ENCODE measurements at places on chromosomes 4 and X.

- peak; percentile 38 for DNase-seq
These were observed 201.0 kb upstream of the STK26 start for GRCh38 chrX:131821945-131822622.

GRCh38 chr4:102387552-102388150 is 42.4 kb upstream of the SLC39A8 start:
- no peak for DNase-seq

DNA sequence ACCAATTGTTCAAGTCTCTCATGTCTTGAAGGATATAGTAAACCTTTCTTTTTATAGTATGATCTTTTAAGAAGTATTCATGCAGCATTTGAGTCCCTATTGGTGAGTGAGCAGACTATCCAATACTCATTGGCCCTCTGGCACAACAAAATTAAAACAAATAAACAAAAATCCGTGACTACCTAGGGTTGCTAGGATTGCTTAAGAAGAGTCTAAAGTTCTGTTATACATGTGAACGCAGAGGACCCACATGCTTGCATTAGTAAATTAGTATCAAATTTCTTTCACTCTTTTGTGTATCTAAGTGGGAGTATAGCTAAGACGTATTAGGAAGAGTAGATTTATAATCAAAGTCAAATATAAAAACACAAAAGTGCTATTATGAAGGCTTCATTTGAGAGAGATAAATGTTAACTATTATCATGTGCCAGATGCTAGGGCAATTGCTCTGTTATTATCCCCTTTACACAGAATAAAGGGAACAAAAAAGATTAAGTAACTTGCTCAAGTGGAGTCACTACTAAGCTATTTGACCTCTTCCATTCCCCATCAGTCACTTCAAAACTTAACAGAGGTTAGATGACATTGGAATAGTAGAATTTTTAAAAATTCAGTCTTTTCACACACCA is 29.2 kb upstream of the LARP1B start:
- DNase-seq = no peak

DNA sequence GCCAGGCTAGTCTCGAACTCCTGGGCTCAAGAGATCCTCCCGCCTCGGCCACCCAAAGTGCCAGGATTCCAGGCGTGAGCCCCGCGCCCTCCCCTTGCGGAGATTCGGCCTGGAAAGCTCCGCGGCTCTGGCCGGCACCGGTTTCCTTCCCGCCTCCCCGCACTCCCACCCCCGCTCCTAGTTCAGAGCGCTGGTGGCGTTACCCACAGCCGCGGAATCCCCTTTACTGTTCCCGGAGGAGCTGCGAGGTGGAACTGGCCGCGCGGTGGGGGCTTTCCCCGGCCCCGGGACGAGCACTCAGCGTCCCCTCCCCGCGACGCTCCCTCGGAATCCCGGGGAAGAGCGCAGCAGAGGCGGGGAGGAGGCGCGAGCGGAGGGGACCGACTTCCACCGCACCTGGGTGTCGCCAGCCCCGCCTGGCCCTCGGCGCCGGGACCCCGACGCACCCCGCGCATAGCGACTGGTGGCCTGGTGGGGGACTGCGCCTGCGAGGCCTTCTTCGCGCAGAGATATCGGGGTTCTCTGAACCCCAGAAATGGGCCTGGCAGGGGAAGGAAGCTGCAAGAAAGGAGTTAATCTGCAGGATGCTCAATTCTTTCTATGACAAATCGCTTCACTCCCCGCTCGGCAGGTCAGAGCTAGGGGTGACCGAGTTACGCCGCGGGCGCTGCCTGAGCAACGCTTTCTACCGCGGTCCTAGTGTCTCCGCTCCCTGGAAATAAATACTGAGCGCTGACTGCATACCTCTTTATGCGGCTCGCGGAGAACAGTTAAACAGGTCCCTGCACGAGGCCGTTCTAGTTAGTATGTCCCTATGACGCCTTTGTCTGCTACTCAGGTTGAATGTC is 14.6 kb upstream of the SLC25A4 start:
- peak; percentile 37 for DNase-seq

GRCh38 chrX:7889680-7890079 is 37.5 kb downstream of the PNPLA4 start:
- no peak for DNase-seq

DNA sequence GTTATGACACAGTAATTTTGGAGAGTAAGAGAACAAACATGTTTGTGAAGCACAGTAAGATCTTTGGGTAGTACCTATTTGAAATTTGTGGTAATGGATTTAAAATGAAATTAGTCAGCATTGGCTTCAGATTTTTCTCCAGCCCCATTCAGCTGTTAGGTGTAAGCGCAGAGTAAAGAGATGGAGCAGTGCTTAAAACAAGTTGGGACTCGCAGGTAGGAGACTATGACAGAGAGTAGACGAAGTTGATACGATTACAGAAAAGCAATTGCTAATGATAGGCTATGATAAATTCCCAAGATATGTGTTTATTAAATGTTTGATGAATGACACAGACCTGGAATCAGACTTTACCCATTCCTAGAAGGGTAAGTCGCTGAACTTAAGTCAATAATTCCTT is 72.6 kb downstream of the CHIC2 start:
- DNase-seq = no peak

GRCh38 chr4:2096073-2096609 is 37.0 kb downstream of the NAT8L start:
- DNase-seq = no peak

- DNase-seq = no peak
These were observed 1890.7 kb upstream of the PCDH10 start for GRCh38 chr4:131258361-131258760.

DNA sequence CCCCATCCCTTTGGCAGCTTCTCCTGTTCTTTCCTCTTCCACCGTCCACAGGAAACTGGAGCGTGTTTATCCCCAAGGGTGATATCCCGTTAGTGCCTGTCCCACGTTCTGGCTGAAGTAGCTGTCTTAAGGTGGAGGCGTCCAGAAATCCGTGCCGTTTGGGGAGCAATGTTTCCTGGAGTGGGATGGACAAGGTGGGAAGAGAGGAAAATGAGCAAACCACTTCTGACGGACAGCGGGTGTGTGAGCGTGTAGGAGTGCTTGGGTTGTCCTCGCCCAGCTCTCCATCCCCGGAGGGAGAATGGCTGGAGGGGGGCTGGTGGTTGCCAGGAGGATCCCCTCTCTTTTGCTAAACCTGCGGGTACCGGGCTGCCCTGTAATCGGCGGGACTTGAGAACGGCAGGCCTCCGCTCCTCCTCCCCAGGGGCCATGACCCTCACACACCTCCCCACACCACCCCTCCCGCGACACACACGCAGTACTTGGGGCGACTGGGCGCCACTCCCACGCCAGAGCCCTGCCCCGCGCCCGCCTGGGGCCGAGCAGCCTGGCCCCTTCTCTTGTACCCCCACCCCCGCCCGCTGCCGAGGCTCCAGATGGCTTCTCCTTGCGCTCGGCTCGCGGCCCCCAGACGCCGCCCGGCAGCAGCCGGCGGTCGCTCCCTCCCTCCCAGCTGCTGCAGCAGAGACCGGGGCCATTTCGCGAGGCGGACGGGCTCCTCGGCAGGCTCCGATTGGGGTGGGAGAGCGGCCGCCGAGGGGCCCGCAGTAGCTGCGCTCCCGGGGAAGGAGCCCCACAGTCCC is 13.9 kb upstream of the PRDM8 start:
- DNase-seq = peak; percentile 49

- no peak for DNase-seq
These were observed 211.8 kb upstream of the CPEB2 start for GRCh38 chr4:14790494-14790893.

DNA sequence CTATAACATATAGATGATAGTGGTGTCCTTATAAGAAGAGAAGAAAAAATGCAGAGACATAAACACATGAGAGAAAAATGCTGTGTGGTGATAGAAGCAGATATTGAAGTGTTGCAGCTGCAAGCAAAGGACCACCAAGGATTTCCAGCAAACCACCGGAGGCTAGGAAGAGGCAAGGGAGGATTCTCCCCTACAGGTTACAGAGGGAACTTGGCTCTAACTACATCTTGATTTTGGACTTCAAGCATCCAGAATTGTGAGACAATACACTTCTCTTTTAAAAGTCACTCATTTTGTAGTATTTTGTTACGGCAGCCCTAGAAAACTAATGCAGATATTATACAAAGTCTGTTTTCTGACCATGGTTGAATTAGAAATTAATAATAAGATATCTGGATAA is 30.4 kb upstream of the CHRDL1 start:
- no peak for DNase-seq

DNA sequence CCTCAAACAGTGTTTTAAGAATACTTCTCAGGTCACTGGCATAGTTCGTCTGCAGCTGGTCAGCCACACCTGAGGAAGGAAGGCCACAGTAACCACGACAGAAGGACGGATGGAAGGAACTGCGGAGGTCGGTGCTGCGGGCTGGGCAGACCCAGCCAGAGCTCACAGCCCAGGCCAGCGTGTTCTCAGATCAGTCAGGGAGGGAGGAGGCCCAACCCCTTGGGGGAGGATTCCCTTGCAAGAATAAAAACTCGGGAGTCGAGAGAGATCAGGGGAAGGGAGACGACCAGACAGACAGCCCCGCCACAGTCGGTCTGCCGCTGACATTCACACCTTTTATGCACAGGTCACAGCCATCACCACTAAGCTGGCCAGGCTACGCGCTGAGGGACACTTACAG is 11.3 kb upstream of the MXD4 start:
- no peak for DNase-seq

GRCh38 chrX:11381464-11381863 is 88.3 kb downstream of the AMELX start:
- peak; percentile 2 for DNase-seq

- DNase-seq = no peak
These were observed 600.7 kb downstream of the CCSER1 start for GRCh38 chr4:90727938-90728337.

DNA sequence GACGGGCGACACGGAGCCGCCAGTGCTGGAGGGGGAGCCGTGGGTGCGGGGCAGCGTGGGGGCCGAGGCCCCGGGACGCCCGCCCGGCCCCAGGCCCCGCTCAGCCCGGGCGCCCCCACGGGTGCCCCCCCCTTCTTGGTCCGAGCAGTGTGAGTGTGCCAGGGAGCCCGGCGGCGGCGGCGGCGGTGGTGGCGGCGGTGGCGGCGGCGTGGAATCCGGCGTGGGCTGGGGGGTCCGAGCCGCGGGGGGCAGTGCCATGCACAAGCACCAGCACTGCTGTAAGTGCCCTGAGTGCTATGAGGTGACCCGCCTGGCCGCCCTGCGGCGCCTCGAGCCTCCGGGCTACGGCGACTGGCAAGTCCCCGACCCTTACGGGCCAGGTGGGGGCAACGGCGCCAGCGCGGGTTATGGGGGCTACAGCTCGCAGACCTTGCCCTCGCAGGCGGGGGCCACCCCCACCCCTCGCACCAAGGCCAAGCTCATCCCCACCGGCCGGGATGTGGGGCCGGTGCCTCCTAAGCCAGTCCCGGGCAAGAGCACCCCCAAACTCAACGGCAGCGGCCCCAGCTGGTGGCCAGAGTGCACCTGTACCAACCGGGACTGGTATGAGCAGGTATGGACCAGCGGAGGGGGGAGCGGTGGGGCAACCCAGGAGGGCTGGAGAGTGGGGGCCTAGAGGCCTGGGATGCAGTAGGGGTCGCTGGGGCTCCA is 466 bp downstream of the DLG3 start:
- DNase-seq = no peak

- no peak for DNase-seq
These were observed 36.9 kb upstream of the PROM1 start for GRCh38 chr4:16120720-16121119.

DNA sequence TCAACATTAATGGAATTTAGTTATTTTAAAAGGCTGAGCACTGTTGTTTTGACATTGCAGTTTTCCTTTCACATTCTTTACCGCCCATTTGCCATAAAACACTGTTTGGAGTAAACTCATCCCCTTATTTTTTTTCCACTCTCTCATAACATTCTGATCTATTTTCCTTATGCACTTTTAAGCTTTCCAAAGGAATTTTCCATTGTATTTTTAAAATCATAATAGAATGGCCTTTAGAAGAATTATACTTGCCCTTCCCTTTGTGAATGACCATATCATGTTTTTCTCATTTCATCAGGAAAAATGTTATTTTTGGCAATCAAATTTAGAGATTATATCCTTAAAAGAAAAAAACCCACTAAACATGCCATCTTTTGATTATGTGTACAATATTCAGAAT is 1074.2 kb downstream of the STIM2 start:
- no peak for DNase-seq

DNA sequence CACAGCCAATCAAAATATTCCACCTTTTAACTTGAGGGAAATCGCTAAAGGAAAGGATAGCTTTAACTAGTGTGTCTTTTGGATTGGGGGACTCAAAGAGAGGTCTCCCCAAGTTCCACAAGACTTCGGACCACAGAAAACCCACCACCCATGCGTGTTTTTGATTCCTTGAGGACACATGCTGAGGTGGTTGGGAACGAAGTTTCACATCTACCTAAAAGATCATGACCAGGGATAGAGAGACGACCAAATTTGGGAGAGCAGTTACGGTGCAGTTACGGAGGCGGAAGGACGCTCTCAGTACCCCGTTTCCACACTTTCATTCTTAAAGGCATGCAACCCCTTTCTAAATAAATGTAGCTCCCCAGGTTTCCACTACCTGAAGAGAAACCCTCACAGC is 1.1 kb downstream of the PCYT1B start:
- DNase-seq = no peak

GRCh38 chr4:169341490-169341889 is 70.7 kb upstream of the SH3RF1 start:
- peak; percentile 26 for DNase-seq

DNA sequence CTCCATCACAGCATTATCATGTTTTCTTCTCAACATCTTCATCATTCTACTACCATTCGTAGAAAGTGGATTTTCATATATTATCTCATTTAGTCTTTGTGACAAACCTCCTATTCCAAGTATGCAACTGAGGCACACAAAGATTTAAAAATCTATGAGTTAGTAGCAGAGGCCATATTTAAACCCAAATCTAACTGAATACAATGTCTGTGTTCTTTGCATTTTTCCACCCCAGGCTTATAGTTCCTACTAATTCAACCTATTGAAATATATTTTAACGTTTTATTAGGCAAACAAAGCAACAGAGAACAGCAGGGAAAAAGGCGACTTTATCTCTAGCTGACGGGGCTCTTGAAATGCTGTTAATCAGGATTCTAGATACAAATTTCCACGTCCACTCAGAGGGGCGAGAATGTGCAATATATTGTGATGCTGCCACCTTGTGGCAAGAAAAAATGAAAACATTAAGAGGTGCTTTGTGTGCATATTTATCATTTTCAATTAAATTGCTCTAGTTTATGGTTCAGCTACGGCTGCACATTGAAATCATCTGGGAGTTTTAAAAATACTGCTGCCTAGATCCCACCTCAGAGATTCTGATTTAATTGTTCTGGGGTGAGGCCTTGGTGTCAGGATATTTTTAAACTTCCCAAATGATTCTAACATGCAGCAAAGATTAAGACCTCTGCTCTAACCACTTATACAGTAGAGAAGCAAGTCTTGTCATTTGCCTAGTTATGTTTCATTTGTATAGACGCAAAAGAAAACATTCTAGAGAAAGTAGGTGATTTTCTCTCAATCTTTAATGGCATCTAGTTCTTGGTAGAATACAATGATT is 315.9 kb downstream of the MAPK10 start:
- DNase-seq = no peak

DNA sequence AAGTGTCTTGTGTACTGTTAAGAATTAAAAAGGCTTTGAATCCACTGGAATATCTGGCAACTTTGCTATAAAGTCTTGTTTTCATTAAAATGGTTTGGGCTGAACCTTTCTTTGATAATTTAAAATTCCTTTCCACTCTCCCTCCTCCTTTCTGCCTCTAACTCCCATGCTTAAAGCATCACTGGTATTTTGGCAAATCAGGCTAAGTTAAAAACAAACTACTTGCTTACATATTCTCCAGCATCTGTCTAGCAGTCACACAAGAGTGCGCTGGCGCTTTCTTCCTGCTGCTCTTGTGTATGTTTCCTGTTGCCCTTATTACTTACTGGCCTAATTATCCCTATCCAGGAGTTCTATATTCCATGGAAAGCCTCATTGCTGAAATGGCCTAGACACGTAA is 136.6 kb downstream of the VEGFC start:
- DNase-seq = no peak

Data from hepatic stellate cell (primary cell).